Aorta (tissue), 5 donors: ENCODE measurements at places on chromosomes 4 and X. TPM values are rescaled to one million over a fixed set of nuclear protein-coding genes. Genes with fewer than 3 reads are reported as not detected.

DNA sequence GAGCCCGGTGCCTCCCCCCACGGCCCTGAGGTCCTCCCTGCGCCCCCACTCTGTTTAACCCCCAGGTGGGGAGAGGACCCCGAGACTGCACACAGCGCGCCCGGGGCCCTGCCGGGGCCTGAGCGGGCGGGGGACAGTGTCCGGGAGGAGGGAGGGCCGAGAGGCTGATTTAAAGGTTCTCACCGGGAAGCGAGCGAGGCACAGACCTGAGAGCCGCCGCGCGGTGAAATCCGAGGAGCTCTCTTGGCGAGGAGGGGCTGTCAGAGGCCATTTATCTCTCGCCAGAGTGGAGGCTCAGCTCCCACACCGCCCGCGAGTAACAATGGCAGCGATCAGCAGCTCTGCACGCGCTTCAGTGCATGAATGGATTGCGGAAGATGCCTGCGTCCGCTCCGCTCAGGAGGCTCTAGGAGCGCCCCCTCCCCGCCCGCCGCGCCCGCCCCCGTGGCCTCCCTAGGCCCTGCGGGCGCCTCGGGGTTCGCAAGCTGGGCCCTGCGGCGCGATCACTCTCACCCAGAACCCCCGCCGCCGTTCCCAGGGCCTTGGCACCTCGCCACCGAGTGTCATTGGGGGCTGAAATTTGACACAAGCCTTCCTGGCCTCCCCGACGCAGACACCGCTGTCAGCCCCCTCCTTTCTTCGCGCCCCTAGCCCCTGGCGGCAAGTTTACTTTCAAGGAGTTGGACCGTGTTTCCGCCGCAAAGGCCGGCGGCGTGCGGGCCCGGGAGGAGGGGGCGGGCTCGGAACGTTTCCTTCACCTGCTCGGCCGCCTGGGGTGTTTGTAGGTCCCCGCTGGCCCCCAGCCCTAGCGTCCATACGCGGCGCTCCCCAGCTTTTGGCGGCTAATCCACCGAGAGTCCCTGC, 48.7 kb upstream of the BCOR start:
- H3K4me3 ChIP-seq: no peak overlapping the region
- H3K27me3 ChIP-seq: no peaks in the 10 kb centered on the region
- DNase-seq: no peak
- H3K27ac ChIP-seq: no peak overlapping the region
- no peaks in the 10 kb centered on the region for H3K4me1 ChIP-seq
- H3K36me3 ChIP-seq: no peaks in the 10 kb centered on the region

GRCh38 chr4:7323872-7324650, 110.7 kb downstream of the PSAPL1 start:
- H3K4me1 ChIP-seq: no peaks in the 10 kb centered on the region
- no peak overlapping the region for H3K4me3 ChIP-seq
- H3K36me3 ChIP-seq: no peaks in the 10 kb centered on the region
- no peak overlapping the region for H3K27ac ChIP-seq

GRCh38 chr4:179124957-179125356, 1682.7 kb upstream of the AGA start:
- DNase-seq: no peak
- H3K27me3 ChIP-seq: no peaks in the 10 kb centered on the region
- no peak overlapping the region for H3K27ac ChIP-seq

ETDA gene
- not detected for total RNA-seq

P2RY8 gene
- total RNA-seq: 5.5 TPM

DNA sequence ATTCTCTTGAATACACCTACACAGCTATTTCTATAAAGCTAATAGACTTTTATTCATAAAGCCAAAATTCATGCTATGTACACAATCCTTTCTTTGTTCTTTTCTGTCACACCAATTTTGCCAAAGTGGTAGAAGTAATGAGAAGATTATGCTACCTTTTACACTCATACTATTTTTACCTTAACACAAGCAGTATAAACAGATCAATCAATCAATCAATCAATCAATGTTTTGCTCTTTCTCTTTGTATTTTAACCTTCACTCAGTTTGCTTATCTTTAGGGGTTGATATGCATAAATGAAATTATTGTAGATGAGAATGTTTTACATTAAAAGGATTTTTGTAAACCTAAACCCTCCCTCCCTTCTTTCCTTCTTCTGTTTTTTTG, 878.6 kb downstream of the RAPGEF2 start:
- no peaks in the 10 kb centered on the region for H3K4me1 ChIP-seq
- DNase-seq: no peak
- no peak overlapping the region for H3K27ac ChIP-seq
- no peaks in the 10 kb centered on the region for H3K27me3 ChIP-seq

GRCh38 chr4:15400981-15401671, 26.7 kb upstream of the C1QTNF7 start:
- H3K27ac ChIP-seq: peak overlapping the region; percentile 99
- no peak overlapping the region for H3K4me3 ChIP-seq
- H3K4me1 ChIP-seq: peaks cover 25% of the 10 kb centered on the region
- no peaks in the 10 kb centered on the region for H3K27me3 ChIP-seq
- no peaks in the 10 kb centered on the region for H3K36me3 ChIP-seq

GATA1 gene
- total RNA-seq: not detected

PACRGL gene
- 18.7 TPM for total RNA-seq

- DNase-seq: peak; percentile 31
- no peak overlapping the region for H3K4me3 ChIP-seq
- H3K27ac ChIP-seq: no peak overlapping the region
- no peaks in the 10 kb centered on the region for H3K27me3 ChIP-seq
Observed at GRCh38 chrX:40063555-40063954, 34.2 kb downstream of the BCOR start.

GRCh38 chr4:84501202-84501503, 2.1 kb upstream of the NKX6-1 start:
- no peak overlapping the region for H3K4me3 ChIP-seq
- no peak overlapping the region for H3K27ac ChIP-seq
- H3K4me1 ChIP-seq: no peaks in the 10 kb centered on the region
- no peak for DNase-seq
